ENCODE measurements at places on chromosomes 7 and 10.

- DNase-seq: no peak
Measured at GRCh38 chr7:124801330-124801895, 35.8 kb upstream of the GPR37 start.

- DNase-seq: no peak
Measured at GRCh38 chr7:158603773-158604755, 16.4 kb upstream of the PTPRN2 start.

DNA sequence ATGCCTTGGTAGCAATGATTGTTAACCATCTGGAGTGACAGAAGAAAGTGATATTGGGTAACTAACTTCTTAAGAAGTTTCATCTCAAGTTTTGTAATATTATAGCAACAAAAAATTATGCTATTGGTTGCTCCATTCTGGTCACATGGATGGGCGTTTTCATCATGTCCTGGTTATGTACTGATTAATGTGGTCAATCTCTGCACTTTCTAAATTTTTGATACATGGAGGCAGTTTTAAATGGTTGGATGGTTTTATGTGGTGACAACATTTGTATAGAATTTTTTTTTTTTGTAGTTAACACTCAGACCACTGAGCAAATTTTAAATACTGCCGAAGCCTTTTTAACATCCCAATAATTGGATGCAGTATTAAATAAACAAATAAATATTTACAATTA is 55.2 kb upstream of the CCAR1 start:
- no peak for DNase-seq

DNA sequence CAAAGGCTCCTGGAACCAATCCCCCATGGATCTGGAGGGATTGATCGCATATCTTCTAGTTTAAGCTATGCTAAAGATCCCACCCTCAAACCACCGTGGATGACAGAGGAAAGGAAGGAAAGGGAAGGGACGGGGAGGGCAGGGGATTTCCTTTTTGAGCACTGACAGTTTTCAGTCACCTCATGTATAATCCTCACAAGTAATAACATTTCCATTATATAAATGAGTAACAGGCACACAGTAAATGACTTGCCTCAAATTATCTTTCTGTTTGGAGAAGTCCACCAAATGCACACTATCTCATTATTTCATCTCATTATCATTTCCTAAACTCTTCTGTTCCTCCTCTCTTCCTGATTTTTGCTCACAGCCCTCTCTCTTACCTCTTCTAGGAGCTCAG is 127.1 kb upstream of the AOAH start:
- no peak for DNase-seq

DNA sequence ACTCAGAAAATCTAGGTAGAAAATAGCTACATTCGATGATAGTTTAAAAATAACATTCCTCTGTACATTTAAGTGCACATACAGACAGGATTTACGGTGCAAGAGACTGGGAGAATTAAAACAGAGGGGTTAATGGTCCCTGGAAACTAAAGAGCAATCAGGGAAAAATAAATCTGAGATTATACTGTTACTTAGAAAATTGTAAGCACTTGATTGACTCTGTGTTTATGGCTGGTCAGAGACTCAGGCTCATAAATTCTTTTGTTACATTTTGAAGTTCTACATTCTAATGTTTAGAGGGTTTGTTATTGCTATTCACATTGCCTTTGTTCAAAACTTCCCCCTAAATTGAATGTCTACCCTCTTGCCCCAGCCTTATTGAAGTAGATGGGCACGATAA is 54.4 kb downstream of the CDCA7L start:
- no peak for DNase-seq

GRCh38 chr7:94658826-94659225 is 2.9 kb upstream of the SGCE start:
- no peak for DNase-seq

DNA sequence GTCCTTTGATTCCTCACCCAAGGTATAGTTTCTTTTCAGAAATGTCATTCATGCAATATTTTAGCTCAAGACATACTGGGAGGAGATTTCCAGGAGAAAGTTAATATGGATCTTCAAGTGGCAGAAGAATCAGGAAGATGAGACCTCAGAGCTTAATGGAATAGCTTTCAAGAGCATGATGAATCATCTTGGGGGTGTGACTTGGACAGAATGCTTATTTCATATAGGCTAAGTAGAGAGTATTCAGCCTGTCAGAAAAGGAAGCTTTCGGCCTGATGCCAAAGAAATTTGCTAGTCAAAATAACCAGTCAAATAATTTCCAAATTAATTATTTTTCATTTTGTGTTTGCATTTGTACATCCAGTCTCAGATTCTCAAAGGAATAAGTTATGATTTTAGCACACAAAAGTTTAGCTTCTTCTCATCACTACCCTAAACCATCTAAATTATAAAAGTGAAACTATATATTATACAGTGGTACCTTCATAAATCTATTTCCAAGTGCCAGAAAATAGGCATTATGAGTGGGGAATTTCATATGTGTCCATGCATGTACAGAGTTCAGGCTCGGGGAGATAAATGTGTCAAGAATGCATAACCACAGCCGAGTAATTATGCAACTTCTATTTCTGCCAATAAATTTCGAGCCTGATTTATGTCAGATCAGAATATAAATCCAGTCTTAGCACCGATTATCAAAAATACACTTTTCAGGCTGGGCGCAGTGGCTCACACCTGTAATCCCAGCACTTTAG is 27.3 kb upstream of the CALD1 start:
- no peak for DNase-seq

Data from stimulated activated CD4-positive, alpha-beta T cell treated with anti-CD3 and anti-CD28 coated beads, TNF-alpha, amount 100 ng/mL, for 24 hours (primary cell).